NCI-H774 (cell line): ENCODE measurements at places on chromosomes 5 and 9.

DNA sequence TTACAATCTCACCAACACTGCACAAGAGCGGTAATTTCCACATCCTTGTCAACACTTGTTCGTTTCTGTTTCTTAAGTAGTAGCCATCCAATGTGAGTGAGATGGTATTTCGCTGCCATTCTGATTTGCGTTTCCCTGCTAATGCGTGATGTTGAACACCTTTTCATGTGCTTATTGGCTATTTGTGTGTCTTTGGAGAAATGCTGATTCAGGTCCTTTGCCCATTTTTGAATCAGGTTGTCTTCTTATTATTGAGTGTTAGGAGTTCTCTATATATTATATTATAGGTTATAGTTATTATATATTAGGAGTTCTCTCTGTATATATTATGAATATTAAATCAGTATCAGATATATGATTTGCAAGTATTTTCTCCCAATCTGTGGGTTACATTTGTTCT, 59.9 kb upstream of the IRX4 start:
- DNase-seq: no peak

DNA sequence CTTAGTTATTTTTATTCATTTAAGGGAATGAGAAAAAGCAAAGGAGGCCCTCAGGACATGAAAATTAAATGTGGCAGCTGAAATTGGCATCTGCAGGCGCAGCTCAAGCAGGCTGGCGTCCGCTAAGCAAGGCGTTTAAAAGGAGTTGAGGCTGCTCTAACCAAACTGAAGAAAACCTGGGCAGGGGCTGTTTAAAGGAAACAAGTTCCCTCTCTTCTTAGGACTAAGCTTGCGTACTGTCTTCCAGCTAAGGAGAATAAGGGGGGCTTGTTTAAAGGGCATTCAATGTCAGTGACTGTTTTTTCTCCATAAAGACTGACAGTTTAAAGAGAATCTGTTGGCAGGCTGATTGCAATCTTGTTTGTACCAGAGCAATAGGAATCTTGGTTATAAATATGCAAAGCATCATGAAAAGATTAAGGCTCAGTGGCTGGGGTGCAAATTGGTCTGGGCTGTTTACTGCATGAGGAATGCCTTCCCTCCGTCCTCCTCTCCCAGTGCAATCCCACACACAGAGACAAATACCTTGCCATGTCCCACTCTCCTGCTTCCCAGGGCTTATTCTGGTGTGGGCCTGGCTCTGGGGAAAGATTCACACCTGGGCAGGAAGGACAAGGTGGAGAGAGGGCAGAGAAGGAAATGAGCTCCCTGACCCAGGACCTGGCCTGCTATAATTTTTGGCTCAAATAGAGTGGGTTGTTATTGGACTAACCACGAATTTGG, 85.9 kb upstream of the LIFR start:
- DNase-seq: no peak

DNA sequence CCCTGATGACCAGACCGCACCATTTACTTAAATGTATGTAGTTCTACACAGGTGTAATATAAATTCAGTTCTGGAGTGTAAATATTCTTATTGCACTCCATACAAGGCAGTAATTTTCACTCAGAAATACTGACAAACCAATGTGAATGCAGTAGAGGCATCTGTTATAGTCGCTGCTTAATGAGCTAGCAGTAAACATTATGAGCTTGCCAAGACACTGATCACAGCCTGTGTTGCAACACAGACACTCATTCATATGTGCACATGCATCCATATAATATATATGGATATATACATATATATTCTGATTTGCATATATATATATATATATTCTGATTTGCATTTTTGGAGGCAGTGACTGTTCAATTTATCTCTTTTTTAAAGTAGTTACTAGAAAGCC, 435.1 kb upstream of the ST8SIA4 start:
- DNase-seq: no peak

GRCh38 chr5:80761966-80762365, 107.2 kb upstream of the DHFR start:
- no peak for DNase-seq

- DNase-seq: no peak
These were observed 302.1 kb downstream of the NR2F1-AS1 start for GRCh38 chr5:93278896-93279295.

DNA sequence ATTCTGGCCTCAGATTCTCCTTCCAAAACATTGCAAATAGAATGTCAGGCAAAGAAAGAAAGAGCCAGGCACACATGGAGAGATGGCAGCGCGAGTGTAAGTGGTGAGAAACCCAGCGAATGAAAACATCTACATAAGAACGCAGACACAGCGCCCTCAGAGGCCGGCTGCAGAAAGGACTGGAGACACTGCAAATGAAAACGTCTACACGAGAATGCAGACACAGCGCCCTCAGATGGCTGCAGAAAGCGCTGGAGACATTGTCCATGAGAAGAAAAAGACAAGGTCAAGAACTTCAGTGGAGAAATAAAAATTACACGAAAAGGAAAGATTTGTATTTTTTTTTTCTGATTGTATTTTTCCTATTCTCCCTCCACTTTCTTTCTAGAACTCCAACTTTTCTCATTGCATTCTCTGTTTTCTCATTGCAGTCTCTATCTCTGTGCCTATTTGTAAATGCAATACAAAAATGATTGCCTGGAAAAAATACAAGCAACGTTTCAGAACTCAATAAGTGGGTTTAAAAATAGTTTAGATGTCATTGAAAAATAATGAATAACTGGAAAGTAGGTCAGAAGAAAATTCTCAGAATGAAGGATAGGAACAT, 117.9 kb upstream of the LPCAT1 start:
- DNase-seq: peak; percentile 91

GRCh38 chr5:76292620-76293322, 110.3 kb upstream of the IQGAP2 start:
- DNase-seq: no peak

DNA sequence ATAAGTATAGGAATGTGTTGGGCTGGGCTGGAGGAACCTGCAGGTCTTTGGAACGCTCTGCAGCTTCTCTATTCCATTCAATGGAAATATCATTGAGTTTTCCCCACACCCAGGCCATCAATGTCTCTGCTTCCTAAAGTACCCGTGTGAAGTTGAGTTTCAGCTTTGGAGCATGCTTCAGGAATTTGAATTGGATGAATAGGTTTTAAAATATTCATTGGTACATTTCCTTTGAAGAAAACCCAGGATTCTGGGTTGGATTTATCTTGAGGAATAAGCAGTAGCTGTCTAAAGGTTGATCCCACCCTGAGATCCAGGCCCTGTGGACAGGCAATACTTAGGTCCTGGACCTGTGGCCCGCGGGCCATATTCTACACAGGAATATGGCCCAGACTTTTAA, 37.3 kb downstream of the INSYN2B start:
- DNase-seq: no peak

DNA sequence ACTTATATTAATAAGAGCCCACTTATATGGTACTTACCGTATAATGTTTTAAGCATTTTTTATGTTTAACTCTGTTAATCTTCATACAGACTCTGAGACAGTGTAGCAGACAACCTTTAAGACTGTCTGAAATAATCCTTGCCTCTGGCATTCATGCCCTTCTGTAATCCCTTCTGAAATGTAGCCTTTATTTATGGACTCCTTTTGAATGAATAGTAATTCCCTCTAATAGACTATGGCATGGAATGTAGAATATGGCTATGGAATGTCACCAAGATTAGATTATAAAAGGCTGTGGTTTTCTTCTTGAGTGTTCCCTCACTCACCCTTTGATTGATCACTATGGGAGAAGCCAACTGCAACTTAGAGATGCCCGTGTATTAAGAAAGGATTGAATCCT, 439.4 kb downstream of the SH3GL2 start:
- DNase-seq: no peak

DNA sequence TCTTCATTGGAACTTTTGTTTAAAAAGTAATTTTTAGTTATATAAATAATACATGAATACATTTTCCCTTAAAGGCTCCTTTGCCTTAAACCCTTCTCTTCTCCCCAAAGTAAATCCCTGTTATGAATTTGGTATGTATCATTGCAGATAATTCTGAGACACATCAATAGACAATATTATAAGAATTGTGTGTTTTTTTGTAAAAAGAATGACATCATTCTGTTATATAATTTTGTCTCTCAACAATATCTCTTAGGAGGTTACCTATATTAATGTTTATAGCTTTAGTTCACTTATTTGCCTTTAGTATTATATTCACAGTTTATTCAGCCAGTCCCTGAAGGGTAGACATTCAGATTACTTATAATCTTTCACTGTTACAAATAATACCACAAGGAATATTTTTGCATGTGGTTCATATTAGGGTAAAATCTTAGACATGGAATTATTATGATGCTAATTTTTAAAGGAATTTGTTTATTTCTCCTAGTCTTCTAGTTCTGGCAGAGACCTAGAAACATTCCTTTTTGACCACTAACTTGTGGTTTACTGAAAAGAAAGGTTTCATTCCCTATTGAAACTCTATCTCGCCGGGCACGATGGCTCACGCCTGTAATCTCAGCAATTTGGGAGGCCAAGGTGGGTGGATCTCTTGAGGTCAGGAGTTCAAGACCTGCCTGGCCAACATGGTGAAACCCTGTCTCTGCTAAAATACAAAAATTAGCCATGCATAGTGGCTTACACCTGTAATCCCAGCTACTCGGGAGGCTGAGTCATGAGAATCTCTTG, 105.6 kb downstream of the KCTD16 start:
- DNase-seq: no peak

GRCh38 chr9:127537792-127538191, 74.3 kb upstream of the STXBP1 start:
- DNase-seq: no peak

DNA sequence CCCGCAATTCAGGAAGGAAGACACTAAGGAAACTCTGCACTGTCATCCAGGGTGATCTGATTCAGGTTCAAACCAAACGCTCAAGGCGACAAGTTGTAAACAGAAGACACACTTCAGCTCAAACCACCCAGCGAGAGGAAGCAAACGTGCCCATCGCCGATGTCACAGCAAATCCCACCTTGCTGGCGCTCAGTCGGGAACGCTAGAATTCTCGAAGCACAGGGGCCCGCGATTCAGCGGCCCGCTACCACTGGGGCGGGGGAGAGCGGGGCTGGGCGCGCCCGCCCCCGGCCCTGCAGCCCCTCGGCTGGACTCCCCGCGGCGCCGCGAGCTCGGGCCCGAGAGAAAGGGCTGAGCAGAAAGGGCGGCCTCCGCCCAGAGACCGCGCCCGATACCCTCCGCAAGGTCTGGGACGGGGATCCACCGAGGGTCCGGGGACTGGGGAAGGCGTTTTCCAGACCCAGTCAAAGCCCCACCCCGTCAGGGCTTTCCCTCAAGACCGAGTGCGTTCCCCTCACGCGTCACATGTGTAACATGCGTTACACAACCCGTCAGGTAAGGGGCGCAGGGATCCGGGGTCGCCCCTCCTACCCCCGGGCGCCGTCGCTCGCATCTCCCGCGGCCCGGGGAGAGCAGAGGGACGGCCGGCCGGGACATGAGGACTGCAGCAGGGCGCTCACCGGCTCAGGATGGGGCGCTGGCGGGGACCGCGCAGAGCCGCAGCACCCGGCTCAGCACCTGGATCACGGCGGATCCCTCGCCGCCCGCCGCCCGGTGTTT, 469 bp downstream of the AGTPBP1 start:
- DNase-seq: no peak

DNA sequence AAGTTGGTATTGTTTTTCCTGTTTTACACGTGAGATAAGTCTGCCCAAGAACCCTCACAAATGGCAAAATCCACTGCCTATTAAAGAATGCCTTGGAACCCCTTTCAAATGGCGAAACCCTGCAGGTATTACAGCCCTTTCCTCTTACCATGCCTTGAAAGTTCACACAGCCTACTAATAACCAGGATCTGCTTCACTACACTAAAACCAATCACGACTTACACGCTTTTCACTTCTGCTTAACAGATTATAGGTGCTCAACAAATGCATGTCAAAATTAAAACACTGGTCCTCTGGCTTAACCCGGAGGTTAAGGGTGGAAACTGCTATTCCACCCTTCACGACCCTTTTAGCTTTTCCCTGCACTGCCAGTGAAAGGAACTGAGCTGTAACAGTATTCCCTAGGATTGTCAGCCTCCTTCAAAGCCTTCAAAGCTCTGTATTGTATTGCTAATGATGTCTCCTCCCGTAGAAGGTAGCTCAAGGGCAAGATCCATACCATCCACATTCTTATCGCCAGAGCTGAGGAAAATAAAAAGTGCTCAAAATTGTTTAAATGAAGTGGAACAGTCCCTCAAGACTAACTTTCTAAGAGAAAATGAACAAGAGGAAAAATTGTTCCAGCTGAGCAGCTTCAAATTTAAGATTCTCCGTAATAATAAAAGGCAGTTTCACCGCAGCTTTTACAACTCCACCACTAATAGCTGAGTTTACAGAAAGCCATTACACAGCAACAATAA, 997 bp downstream of the AUH start:
- no peak for DNase-seq

GRCh38 chr9:132242621-132243155, 80.8 kb downstream of the NTNG2 start:
- no peak for DNase-seq

DNA sequence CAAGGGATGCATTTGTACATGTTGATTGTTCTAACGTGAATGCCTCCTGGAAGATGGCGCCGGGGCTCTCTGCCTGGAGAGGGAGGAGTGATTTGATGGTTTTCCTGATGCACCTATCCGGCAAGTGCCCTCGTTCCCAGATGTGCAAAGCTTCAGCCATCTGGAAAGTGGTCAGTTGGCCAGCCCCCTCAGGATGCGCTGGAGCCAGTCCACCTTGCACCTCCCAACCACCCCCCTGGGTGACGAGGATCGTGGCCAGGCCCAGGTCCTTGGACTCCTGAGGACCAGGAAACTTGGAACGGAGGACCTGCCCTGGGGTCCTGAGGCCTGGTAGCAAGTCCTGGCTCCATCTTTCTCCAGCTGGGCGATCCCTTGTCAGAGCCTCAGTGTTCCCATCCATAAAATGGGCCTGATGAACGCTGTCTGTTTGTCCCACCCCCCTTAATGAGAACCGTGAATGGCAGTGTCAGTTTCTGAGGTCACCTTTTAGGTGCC, 23.6 kb upstream of the RNU6ATAC start:
- no peak for DNase-seq

DNA sequence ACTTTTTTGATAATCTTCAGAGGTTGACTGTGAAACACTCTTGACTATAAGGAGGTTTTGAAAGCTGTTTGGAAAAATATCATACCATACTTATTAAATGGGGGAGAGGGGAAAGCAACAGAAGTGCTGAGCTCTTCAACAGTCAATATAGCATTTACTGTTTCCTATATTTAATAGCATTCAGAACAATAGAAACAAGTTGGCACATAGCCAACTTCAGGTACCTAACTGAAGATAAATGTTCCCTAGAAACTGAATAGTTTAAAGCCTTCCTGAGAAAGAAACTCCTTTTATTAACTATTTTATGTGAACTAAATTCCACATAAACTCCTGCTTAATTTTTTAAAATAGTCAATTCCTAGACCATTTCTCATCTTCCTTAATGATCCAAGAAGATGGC, 26.3 kb downstream of the SLC31A1 start:
- no peak for DNase-seq

- DNase-seq: no peak
These were observed 163.2 kb downstream of the LPAR1 start for GRCh38 chr9:110874963-110875674.
